ENCODE measurements at places on chromosomes 11 and 22. TPM values are rescaled to one million over a fixed set of nuclear protein-coding genes. Genes with fewer than 3 reads are reported as not detected.

The ACTN3 gene
- total RNA-seq: 0.20 TPM

The FAM227A gene
- total RNA-seq: 0.44 TPM

The KCNA4 gene
- not detected for total RNA-seq

The DAGLA gene
- 0.44 TPM for total RNA-seq

The APOL5 gene
- not detected for total RNA-seq

The NRIP3 gene
- 1.5 TPM for total RNA-seq

The OR52E8 gene
- not detected for total RNA-seq

The SCN2B gene
- not detected for total RNA-seq

The ALDH3B2 gene
- total RNA-seq: not detected

The UBE4A gene
- 50.3 TPM for total RNA-seq

The FAM111B gene
- total RNA-seq: 0.23 TPM

The SLC22A8 gene
- not detected for total RNA-seq

The MMP3 gene
- total RNA-seq: not detected

The GAL gene
- not detected for total RNA-seq

The PHLDB1 gene
- 3.0 TPM for total RNA-seq

The NAV2 gene
- 4.2 TPM for total RNA-seq

The GTSE1 gene
- total RNA-seq: not detected

The DGCR6 gene
- total RNA-seq: 4.8 TPM

The OR9G1 gene
- total RNA-seq: not detected

The TRIM29 gene
- total RNA-seq: not detected

The PAX6 gene
- total RNA-seq: not detected

The OR4C12 gene
- not detected for total RNA-seq

The MCAM gene
- 0.28 TPM for total RNA-seq

The LAYN gene
- not detected for total RNA-seq

The PRODH gene
- total RNA-seq: 0.22 TPM

The ENTHD1 gene
- 0.26 TPM for total RNA-seq

The ACR gene
- not detected for total RNA-seq

The IGF2 gene
- total RNA-seq: not detected

The TMEM138 gene
- total RNA-seq: 62.5 TPM

The EMID1 gene
- total RNA-seq: not detected
